ENCODE measurements at places on chromosomes 12 and 14. TPM values are rescaled to one million over a fixed set of nuclear protein-coding genes. Genes with fewer than 3 reads are reported as not detected.

Gene MYH6
- 10.6 TPM for polyA plus RNA-seq

Gene MANSC1
- 13.8 TPM for polyA plus RNA-seq

Gene IL26
- not detected for polyA plus RNA-seq

Gene CLMN
- 3.5 TPM for polyA plus RNA-seq

Gene SERPINA3
- polyA plus RNA-seq, result 0.10 TPM

All from muscle of back (tissue), 13 donors.